GM03348 (cell line): ENCODE measurements at places on chromosomes 1 and 21.

- DNase-seq = no peak
Measured at GRCh38 chr21:34594566-34595234, 20.2 kb downstream of the RCAN1 start.

- DNase-seq = peak; percentile 20
Measured at GRCh38 chr1:180042988-180043622, 88.5 kb downstream of the CEP350 start.

DNA sequence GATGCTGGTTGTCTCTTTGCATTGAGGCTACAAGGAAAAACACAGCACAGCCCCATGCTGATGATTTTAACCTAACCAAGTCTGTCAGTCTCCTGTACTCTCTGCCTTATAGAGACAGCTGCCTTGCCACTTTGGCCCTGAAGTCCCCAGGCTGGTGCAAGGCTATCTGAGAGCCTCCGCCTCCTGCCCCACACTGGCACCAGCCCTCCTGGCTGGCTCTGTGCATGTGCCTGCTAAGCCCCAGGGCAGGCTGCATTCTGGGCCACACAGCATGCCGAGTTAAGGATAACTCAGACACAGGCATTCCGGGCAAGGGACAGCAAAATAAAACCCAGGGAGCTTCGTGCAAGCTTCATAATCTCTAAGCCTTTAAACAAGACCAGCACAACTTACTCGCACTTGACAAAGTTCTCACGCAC lies 910 bp downstream of the RUNX1 start:
- DNase-seq = peak; percentile 19

- DNase-seq = no peak
Measured at GRCh38 chr1:247366926-247367645, 35.4 kb upstream of the ZNF496 start.

GRCh38 chr1:238029126-238029525 lies 138.4 kb upstream of the ZP4 start:
- DNase-seq = no peak

GRCh38 chr1:169113613-169114119 lies 7.2 kb downstream of the ATP1B1 start:
- peak; percentile 87 for DNase-seq

GRCh38 chr1:162386292-162387225 lies 5.0 kb downstream of the C1orf226 start:
- no peak for DNase-seq

GRCh38 chr1:233253832-233254331 lies 41.6 kb downstream of the PCNX2 start:
- no peak for DNase-seq

DNA sequence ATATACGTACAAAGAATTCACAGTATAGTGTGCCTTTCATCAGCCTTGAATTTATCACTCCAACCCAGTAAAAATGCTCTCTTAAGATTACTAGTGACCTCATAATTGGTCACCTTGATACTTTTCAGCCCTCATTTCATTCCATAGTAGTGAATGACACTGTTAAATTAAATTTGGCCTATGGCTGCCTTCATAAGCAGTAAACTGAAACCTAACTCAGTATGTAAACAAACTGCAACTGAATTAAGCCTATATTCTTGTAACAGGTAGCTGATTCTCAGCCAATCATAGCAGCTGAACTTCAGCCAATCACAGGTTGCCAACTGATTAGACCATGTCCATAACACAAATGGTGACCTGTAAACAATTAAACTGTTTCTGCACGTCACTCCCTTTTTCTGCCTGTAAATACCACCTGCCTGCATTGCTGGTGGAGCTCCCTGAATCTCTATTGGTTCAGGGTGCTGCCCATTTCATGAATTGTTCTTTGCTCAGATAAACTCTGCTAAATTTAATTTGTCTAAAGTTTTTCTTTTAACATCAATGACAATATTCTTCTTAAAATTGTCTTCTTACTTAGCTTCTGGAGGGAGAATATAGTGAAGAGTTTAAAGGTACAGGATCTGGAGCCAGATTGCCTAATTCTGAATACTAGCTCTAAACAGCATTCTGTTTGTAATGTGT lies 24.0 kb upstream of the CAMSAP2 start:
- DNase-seq = no peak

GRCh38 chr1:6424000-6424565 lies 493 bp upstream of the ESPN start:
- peak; percentile 46 for DNase-seq
